ENCODE measurements at places on chromosomes 4 and X.

GRCh38 chrX:39855748-39856129 is 242.0 kb downstream of the BCOR start:
- DNase-seq: peak; percentile 85

DNA sequence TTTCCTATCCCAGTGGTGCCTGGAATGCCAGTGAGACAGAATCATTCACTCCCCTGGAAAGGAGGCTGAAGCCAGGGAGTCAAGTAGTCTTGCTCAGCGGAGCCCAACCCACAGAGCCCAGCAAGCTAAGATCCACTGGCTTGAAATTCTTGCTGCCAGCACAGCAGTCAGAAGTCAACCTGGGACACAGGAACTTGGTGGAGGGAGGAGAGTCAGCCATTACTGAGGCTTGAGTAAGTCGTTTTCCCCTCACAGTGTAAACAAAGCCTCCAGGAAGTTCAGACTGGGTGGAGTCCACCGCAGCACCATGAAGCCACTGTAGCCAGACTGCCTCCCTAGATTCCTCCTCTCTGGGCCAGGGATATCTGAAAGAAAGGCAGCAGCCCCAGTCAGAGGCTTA is 283.2 kb upstream of the CPEB2 start:
- no peak for DNase-seq

DNA sequence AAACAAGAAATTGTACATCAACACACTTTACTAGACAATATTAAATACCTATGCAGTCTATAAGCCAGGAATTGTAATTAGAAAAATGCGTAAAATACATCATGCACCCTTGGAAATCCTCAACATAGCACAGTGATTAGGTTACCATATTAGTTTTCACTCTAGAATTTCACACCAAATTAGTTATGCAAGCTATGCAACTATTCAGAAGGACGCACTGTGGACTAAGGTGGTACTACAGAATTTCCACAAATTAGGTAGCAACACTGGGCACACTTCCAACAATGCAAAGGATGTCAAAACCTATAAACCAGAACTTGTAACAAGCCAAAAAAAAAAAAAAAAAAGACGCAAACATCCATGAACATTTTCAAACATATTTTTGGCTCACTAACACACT is 71.1 kb upstream of the ZCCHC13 start:
- DNase-seq: no peak

- DNase-seq: no peak
These were observed 268.7 kb downstream of the SLC39A8 start for GRCh38 chr4:102076622-102077021.

- no peak for DNase-seq
These were observed 146.1 kb downstream of the CBR4 start for GRCh38 chr4:168863719-168864647.

GRCh38 chr4:106126062-106126461 is 189.9 kb downstream of the TBCK start:
- DNase-seq: no peak

- no peak for DNase-seq
These were observed 97.1 kb downstream of the MRPL1 start for GRCh38 chr4:77959566-77960338.

GRCh38 chrX:150512461-150512901 is 55.9 kb upstream of the MTM1 start:
- DNase-seq: no peak

DNA sequence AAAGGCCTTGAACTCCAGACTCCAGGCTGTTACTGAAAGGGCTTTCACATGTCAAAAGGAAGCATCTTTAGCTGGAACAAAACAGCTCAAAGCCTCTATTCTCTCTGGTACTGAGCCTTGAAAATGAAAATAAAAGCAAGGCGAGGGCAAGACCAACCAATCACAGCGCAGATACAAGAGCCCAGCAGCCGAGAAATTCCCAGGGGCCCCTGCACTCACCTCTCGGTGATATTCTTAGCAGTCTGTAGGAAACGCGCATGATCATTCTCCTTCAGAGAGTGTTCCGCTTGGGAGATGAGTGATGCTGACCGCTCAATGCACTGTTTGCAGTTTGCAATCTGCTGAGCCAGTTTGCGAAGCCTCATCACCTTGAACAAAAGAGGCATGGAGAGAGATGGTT is 138.1 kb downstream of the MID1 start:
- DNase-seq: no peak

- DNase-seq: no peak
These were observed 29.0 kb downstream of the F9 start for GRCh38 chrX:139559383-139560042.

DNA sequence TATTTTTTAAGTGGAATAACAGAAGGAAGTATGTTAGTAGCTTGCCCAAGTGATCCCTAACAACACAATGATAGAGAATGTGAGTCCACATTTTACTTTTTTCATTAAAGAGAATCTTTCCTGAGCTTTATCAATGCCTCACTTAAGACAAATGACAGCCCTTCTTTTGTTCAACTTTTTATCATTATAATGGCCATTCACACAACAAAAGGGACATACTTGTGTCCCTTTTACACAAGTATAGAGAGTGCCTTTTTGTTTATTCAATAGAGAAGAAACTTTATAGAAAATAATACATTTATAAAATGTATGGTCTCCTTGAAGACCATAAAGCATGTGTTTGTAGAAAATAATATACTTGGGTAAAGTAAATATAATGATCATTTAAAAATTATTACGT is 96.3 kb downstream of the PDE5A start:
- DNase-seq: no peak

GRCh38 chrX:98371994-98372393 is 1488.3 kb downstream of the RPA4 start:
- no peak for DNase-seq

DNA sequence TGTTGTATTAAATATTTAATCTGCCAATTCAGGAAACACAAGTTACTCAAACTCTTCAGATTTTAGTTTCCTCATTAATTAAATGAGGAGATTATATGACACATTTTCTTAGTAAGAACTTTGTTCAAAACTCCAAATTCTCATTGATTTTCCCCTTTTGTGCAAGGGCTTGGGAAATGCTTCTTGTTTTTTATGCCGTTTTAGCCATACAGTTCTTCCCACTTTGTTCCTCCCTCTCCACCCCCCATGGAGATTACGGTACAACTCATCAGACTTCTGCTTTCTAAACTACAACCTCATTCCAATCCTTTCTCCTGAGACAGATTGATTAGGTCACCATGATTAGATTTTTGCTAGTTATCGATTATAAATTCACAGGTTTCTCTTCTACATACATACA is 10.9 kb upstream of the BBS7 start:
- DNase-seq: no peak

GRCh38 chr4:51831133-51831532 is 11.8 kb upstream of the DCUN1D4 start:
- DNase-seq: peak; percentile 73

- no peak for DNase-seq
These were observed 137.3 kb upstream of the FTHL17 start for GRCh38 chrX:31209005-31209628.

DNA sequence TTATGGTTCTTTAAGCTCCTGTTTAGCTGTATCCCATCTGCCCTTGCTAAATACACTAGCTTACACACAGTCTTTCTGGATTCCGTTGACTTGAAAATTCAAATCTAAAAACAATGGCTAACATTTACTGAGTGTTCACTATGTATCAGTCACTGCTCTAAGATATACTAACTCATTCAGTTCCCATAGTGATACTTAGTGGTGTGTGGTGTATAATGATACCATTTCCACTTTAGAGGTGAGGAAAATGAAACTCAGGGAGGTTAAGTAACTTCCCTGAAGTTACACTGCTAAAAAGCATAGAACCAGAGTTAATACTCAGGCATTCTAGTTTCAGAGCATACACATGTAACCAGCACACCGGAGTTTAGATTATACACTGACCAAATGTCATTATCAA is 762.0 kb downstream of the GRID2 start:
- no peak for DNase-seq

DNA sequence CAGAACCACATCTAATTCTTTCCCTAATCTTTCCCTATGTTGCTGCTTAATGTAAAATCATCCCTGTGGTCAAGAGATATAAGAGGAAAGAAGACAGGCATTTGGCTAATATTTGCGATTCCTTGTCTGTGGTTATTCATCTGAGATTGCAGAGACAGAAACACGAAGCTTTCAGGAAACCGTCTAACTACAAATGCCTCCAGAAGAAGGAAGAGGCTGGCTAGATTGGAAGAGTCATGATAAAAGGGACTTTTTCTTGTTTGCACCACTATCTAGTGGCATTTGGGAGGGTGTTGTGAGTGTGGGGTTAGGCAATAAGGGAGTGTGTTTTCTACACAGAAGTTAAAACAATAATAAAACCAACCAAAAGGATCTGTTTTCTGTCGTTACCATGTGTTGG is 43.9 kb downstream of the TMEM154 start:
- no peak for DNase-seq

- DNase-seq: no peak
These were observed 388.2 kb downstream of the OPHN1 start for GRCh38 chrX:68045008-68045577.

Data from activated CD4-positive, alpha-beta T cell treated with anti-CD3 and anti-CD28 coated beads, Interleukin-2, amount 50 U/mL, for 48 hours (primary cell).